ENCODE measurements at places on chromosomes 1 and 21.

- DNase-seq = no peak
These were observed 19.5 kb downstream of the STK40 start for GRCh38 chr1:36366091-36366661.

- no peak for DNase-seq
These were observed 169.2 kb downstream of the DHRS3 start for GRCh38 chr1:12448746-12449177.

DNA sequence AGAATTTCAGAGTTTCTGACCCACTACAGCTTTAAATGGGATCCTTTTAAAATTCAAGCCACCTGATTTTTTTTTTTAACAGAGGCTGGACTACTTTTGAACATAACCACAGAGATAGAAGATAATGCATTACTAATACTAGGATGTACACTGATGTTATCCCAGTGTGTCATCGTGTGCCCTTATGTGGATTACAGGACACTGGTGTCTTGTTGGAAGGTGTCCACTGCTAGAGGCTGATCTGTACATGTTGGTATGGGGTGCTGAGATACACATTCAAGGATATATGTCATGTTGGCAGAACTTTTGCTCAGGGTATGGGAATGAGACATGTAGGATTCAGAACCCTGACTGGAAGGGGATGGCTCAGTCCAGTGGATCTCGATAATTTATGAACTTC is 56.3 kb downstream of the INAVA start:
- no peak for DNase-seq

DNA sequence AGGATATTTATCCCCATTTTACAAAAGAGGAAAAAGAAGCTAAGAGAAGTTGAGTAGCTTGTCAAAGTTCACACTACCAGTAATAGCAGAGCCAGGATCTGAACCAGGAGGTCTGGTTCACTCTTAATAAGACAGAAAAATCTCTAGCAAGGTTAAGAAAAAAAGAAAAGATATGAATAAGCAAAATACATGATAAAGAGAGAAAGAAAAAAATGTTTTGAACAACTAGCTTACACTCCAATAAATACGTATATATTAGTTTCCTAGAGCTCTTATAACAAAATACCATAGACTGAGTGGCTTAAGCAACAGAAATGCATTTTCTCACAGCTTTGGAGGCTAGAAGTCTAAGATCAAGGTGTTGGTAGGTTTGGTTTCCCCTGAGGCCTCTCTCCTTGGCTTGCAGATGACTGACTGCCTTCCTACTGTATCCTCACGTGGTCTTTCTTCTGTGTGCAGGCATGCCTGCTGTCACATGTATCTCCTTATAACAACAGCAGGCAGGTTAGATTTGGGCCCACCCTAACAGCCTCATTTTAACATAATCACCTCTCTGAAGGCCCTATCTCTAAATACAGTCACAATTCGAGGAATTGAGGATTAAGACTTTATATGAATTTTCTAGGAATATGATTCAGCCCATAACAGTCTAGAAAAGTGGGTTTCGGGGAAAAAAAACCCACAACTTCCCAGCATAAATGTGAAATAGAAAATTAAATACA is 60.4 kb downstream of the LEPR start:
- DNase-seq = no peak

DNA sequence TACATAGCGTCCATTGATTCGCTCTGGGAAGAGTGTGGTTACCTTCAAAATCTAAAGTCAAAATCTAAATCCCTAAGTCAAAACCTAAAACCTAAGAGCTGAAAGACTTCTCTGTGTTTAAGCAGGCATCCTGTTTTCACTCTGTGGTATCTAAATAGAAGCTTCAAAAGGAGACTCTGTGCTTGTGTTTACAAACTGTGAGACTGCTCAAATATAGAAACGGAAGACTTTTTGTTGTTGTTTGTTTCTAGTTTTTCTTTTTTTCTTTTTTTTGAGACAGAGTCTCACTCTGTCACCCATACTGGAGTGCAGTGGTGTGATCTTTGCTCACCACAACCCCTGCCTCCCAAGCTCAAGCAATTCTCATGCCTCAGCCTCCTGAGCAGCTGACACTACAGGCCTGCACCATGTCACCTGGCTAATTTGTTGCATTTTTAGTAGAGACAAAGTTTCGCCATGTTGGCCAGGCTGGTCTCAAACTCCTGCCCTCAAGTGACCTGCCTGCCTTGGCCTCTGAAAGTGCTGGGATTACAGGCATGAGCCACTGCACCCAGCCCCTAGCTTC is 425.9 kb downstream of the SMYD3 start:
- no peak for DNase-seq

DNA sequence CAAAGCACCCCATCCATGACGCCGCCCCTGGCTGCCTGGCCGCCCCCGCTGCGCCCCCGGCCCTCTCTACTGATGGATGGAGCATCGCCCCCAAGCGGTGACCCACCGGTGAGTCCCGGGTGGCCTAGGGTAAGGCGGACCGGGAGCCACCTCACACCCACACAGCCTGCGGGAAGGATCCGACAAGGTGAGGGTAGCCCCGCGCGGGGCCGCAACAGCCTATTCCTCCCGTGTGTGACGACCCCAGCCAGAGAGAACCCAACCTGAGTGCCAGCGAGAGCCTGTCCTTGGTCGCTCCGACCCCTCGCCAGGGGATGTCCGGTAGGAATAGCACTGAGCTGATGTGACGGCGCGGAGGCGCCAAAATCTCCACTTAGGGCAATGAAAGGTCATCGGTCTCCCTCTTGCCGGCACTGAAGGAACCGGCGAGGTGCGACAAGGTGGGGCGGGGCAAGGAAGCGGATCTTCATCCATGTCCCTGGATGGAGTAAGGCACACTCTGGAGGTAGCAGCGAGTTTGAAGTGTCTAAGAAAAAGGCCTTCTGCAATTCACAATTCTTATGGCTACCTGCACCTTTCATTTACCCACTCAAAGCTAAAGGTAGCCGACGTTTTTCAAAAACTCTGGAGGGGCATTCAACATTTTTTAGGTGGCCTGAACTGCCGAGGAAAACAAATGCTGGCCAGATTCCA is 19.7 kb upstream of the CHIA start:
- DNase-seq = no peak

- DNase-seq = no peak
These were observed 366.2 kb upstream of the ADAMTS5 start for GRCh38 chr21:27333096-27333495.

DNA sequence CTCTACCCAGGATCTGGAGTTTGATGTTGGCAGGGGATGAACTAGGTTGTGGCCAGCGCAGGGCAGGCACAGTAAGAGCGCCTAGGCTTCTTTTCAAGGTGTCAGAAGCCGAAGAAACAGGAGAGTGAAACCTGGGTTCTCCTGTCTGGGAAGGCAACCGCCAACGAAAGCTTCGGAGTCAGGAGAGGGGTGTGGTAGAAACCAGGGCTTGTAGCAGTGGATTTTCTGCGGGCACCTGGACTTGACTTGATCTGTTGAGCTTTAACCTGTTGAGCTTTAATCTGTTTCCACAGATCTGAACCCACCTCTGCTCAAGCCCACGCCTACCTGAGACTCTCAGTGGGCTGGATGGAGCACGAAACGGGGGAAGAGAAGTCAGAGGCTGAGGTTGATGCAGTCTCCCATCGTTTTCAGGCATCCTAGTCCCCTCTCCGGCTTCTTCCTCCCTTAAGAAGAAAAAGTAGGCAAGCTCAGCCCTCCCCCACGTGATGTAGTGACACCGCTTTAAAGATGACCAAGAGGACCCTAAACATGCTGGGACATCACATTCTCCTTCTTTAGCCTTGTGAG is 9.3 kb downstream of the HLX start:
- DNase-seq = no peak

GRCh38 chr1:224160171-224160682 is 22.8 kb upstream of the DEGS1 start:
- DNase-seq = no peak

GRCh38 chr1:183021405-183022201 is 1.6 kb upstream of the LAMC1 start:
- DNase-seq = no peak

DNA sequence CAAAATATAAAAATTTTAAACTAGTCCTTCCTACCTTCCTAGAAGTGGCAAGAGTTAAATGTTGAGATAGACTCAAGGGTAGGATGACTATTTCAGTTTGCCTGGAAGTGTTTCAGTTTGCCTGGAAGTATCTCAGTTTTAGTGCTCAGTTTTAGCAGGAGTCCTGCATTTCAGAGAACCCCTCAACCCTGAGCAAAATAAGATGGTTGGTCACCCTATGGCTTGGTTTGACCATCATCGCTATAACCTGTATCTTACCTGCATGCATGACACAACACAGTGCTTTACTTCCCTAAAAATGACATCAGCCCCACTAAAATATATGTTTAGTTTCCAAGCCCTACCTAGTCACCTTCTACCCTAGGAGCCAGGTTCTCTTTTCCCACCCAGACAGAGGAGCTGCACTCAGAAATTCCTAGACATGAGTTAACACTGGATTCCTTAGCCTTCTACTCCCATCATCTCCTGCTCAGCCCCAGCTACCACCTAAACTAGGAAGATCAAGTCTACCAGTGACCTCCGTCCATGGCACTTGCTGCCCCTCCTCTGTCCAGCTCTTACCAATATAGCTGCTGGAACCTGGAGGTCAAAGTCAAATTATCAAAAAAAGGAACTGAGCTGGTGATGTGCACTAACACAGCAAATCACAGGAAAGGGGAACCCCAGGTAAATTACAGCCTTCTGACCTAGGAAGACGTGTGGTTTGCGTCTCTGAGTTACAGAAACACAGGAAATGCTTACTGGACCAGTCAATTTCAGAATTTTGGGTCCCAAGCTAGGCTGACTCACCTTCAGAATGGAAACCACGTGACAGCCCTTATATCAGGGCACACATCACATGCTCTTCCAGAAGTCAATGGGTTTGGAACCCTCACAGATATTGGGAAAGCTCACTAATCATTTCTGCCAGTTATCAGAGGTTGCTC is 2.2 kb upstream of the G0S2 start:
- no peak for DNase-seq

GRCh38 chr1:194300776-194301175 is 1114.4 kb upstream of the B3GALT2 start:
- no peak for DNase-seq

DNA sequence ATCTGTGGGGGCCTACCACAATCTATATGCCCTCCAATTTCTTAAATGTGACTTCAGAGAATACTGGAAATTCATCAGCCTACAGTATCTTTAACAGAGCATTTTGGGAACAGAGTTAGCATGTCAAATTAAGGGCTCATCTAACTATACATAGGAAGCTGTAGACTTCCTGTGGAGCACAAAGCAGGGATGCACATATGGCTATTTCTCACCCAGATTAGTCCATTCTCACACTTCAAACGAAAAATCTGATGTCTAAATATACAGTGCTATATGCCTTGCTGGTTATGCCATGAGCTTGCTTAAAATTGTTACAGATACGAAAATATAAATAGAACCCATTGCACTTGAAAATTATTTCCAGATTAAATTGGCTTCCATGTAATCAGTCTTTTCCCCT is 1922.8 kb downstream of the MRPL39 start:
- no peak for DNase-seq

DNA sequence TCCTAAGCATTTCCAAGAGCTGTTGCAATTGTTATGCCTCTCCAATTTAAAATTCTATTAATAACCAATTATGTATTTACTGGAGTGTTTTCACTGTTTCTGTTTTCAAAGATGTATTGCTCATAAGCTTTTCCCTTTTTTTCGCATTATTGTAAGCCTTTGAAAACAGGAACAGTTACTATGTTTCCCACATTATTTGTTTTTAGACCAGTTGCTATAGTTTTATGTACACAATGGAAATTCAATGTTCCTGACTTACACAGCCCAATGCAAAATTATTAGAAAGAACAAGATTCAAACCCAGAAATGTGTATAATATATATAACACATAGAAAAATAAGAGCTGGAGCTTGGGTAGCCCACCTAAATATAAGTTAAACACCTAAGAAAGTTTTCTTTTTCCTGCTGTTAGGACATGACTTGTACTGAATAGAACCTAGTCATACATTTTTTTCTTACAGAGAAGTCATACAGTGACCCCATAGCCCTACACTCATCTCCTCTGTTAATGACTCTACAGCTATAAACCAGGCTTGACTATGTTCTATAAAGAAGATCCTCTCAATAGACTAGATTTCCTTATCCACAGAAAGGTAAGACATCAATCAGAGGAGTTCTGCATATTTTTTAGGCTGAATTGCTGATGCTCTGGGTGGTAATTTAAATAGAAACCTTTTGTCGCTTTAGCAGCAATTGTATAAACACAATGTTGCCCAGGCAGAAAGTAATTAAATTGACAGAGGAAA is 299.6 kb downstream of the USH2A start:
- no peak for DNase-seq

DNA sequence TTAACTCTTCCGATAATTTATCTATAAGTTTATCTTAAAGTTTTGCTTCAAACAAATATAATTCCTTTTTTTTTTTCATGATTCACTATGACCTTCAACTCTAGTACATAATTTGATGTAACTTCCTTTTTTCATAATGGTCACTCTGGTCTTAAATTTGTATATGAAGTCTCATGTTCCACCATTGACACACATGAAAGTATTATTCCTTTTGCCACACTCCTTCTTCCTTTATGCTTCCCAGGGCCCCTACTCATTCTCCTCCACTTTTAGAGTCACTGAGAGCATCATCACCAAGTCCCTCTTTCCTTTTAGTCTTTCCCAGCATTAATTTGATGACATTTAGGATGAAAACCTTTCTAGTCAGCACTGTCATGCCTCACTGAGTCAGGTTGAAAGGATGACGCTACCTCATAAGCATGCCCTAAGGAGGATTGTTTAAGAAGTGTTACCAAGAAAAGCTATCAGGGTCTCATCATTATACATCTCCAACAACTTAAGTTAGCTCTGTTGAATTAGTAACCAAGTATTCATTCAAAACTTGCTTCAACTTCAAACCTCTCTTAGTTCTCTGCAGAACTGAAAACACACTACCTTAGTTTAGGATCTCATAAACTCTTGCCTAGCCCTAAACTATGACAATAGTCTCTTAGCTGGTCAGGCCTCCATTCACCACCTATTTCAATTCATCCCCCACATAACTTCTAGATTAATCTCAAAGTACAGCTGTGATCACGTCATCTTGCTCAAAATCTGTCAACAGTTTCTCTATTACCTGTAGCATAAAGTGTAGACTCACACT is 14.5 kb downstream of the AUNIP start:
- DNase-seq = no peak

DNA sequence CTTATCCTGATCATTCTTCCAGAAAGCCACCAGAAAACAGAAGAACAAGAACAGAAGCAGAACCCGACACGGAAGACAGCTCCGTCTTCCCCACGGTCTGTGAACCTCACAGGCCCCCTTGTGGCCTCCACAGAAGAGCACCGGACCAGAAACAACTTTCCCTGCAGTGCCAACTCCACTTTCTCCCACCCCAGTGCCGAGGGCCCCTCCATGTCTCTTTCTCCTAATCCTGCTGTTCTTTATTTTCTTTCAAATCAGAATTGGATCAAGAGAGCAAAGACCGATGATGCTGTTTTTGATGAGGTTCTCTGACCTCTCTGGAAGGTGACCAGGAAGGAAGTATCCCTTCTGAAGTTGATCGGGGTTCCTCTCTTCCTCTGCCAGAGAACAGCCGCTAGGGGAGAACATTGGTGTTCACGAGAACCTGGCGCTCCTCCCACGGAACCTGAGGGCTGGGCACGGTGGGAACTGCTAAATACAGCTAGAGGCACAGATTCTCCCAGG is 58.9 kb upstream of the CTTNBP2NL start:
- peak; percentile 48 for DNase-seq

- DNase-seq = peak; percentile 37
These were observed 83.5 kb downstream of the SPAG17 start for GRCh38 chr1:118101515-118101844.
